Activated gamma-delta T cell treated with Interleukin-2 at 50 U/mL for 16 hours (primary cell): ENCODE measurements at places on chromosomes 12 and 14.

GRCh38 chr12:3281588-3282383, 204.6 kb downstream of the TSPAN9 start:
- no peak for DNase-seq

DNA sequence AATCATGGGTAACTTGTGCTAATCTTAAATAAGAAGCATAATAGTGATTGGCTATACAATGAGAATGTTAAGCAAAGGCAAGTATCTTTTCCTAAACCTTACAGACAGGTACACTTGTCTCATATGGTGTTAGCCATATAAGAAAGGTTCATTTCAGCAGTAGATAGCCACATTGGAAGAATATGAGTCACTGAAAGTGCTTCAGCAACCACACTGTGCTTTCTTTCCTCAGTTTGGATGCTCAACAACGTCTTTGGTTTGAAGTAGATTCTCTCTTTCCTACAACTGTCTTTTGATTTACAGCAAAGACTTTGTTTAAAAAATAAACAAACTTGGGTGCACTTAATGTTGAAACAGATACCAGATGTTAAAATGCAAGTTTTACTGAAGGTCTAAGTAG, 8.9 kb downstream of the DDHD1 start:
- DNase-seq, result no peak

- peak; percentile 22 for DNase-seq
Measured at GRCh38 chr12:130838284-130838950, 633 bp downstream of the STX2 start.

DNA sequence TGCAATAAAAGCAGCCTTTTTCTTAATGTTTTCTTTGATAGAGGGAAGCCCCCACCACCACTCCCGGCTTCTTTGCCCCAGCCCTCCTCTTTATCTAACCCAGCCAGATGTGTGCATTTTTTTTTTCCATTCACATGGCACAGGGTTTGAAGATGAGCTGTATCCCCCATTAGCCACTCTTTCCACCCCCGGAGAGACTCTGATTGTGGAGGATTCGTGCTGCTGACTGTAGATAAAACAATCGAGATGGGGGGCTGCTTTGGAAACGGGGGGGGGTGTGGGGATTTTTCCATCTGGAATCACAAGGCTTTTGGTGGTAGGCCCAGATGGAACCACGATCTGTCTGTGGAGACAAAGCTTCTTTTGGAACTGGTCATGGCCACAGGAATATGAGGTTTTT, 46.2 kb upstream of the VASH1 start:
- no peak for DNase-seq

DNA sequence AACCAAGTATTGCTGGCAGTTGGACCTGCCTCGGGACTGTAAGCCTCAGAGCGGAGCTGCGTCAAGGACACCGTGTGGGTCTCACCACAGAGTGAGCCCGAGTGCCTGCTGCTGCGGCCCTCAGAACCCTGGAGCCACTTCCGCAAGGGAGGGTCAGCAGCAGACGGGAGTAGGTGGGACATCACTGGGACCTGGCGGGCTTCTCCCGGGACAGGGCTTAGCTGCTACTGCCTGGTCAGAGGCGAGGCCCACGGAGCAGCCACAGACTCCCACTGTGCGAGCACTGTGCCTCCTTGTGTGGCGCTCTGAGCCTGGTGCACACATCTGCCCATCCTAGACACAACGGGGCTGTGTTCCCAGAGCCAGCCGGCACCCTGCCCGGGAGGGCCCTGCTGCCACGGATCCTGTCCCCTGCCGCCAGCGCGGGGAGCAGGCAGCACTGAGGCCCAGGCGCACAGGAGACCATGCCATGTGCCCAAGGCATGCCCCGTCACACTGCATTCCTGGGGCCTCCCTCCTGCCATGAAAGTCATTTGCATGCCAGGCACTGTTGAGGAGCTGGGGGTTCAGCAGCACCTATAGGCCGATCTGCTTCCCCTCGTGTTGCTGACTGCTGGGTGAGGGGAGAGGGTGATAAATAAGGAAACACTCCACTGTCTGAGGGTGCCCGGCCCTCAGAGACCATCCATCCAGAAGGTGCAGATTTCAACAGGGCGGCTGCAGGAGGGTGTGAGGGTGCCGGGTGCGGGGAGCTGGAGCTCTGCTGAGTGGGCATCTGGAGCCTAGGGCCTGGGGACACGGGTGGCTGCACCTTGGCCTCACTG, 10.0 kb downstream of the HIP1R start:
- DNase-seq, result no peak

- no peak for DNase-seq
Measured at GRCh38 chr14:23307146-23307530, 505 bp downstream of the BCL2L2 start.
